ENCODE measurements at places on chromosomes 12 and 14. TPM values are rescaled to one million over a fixed set of nuclear protein-coding genes. Genes with fewer than 3 reads are reported as not detected.

HHIPL1 gene
- 1.7 TPM for total RNA-seq

KIF26A gene
- total RNA-seq, result 10.2 TPM

DNA sequence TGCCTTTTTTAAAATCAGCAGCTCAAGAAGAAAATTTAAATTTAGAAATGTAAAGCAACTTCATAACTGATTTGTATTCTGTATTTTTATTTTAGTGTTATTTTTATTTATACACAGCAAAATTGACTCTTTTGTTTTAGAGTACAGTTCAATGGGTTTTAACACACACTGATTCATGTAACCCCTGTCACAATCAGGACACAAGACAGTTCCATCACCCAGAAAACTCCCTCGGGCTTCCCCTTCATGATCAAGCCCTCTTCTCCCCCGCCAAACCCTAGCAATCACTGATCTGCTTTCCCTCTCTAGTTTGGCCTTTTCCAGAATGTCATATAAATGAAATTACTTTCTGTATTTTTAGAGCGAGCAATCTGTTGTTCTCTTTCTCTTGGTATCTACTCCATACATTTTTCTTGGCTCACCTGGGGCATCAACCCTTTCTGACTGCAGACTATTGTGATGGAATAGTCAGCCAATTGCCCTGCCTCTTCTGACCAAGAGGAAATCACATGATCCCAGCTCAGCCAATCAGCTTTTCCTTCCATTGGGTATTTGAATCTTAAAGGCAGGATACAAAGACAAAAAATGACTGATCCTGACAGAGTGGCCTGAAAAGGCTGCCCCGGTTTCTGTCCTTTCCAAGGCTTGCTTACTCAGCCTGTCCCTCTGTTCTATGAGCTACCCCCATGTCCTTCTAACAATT lies 5.3 kb downstream of the SLC5A8 start:
- no peaks in the 10 kb centered on the region for H3K4me1 ChIP-seq
- no peak overlapping the region for H3K27ac ChIP-seq
- DNase-seq, result no peak
- H3K27me3 ChIP-seq, result peaks cover 4% of the 10 kb centered on the region

- H3K4me3 ChIP-seq, result no peak overlapping the region
- no peaks in the 10 kb centered on the region for H3K36me3 ChIP-seq
- DNase-seq, result no peak
- no peak overlapping the region for H3K27ac ChIP-seq
- H3K27me3 ChIP-seq, result no peaks in the 10 kb centered on the region
These were observed 28.5 kb upstream of the NTF3 start for GRCh38 chr12:5403411-5403810.

APOF gene
- total RNA-seq, result 109 TPM

RNASE12 gene
- not detected for total RNA-seq

- H3K4me3 ChIP-seq, result peak within 1 kb of the TSS; percentile 49
- H3K27ac ChIP-seq, result peak within 1 kb of the TSS; percentile 10
- H3K4me1 ChIP-seq, result peaks cover 4% of the 10 kb centered on the region
- peak; percentile 78 for DNase-seq
- H3K36me3 ChIP-seq, result no peaks in the 10 kb centered on the region
- no peaks in the 10 kb centered on the region for H3K27me3 ChIP-seq
These were observed at the start of gene PLEK2 for GRCh38 chr14:67411820-67412421. Gene PLEK2 (minus strand): TSS chr14:67412165. CDS start chr14:67412059, 106 bp downstream.

GARIN6 gene
- not detected for total RNA-seq

PPP1R36 gene
- total RNA-seq, result 0.09 TPM

RPL41 gene
- total RNA-seq, result 979 TPM

GRCh38 chr12:89475203-89475990 lies 49.2 kb downstream of the GALNT4 start:
- H3K4me1 ChIP-seq, result peaks cover 6% of the 10 kb centered on the region
- no peaks in the 10 kb centered on the region for H3K27me3 ChIP-seq
- no peak overlapping the region for H3K4me3 ChIP-seq
- no peak for DNase-seq
- no peaks in the 10 kb centered on the region for H3K36me3 ChIP-seq

All from liver (tissue), 10 donors.